ENCODE measurements at places on chromosomes 7 and 10.
A peak's percentile ranks its signal among the peaks of the same experiment; 100 is the strongest.

DNA sequence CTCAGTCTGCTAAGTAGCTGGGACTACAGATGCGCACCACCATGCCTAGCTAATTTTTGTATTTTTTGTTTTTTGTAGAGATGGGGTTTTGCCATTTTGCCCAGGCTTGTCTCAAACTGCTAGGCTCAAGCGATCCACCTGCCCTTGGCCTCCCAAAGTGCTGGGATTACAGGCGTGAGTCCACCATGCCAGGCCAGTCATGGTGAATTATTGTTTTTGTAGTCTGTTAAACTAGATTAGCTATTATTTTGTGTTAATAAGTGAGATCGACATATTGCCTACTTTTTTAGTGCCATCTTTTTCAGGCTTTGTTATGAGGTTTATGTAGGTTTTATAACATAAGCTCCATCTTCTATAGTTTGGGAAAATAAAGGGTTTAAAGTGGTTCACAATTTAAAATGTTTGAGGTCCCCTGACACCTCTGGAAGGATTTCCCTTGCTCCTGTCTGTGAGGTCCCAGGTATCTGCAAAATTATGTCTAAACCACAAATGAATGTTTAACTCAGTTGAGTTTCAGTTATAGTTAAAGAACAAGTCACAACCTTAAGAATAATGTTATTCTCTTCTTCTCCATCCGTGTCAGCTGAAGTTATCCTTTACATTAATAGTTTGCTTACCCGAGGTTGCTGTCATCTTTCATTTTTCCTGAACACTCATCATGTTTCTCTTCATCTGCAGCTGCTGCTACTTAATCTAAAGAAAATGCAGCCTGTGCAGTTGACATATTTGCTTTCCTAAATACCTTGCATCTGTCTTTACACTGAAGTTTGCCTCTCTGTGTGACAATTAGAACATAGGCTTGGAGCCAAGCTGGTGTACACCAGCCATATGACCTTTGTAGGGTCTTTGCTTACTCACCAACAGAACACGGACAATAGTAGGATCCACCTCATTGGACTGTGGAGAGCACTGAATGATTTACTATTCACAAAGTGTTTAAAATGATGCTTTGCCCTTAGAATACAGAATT lies 8.9 kb upstream of the VSTM4 start:
- DNase-seq: no peak

- DNase-seq: no peak
Observed at GRCh38 chr7:47852330-47853245, 95.7 kb downstream of the PKD1L1 start.

DNA sequence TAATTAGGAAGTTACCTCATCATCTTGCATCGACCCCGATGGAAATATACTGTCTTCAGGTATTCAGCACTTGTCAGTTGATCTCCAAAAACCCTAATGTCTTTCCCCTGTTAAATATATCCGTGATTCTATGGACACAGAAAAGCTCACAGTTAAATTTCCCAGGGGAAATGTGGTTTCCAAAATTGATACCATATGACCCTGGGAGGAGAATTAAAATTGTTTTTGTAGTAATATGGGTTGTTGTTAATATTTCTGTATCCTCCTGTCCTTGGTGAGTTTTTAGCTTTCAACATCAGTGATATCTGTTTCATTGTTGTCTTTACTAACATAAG lies 132.1 kb downstream of the CELF2 start:
- DNase-seq: no peak

DNA sequence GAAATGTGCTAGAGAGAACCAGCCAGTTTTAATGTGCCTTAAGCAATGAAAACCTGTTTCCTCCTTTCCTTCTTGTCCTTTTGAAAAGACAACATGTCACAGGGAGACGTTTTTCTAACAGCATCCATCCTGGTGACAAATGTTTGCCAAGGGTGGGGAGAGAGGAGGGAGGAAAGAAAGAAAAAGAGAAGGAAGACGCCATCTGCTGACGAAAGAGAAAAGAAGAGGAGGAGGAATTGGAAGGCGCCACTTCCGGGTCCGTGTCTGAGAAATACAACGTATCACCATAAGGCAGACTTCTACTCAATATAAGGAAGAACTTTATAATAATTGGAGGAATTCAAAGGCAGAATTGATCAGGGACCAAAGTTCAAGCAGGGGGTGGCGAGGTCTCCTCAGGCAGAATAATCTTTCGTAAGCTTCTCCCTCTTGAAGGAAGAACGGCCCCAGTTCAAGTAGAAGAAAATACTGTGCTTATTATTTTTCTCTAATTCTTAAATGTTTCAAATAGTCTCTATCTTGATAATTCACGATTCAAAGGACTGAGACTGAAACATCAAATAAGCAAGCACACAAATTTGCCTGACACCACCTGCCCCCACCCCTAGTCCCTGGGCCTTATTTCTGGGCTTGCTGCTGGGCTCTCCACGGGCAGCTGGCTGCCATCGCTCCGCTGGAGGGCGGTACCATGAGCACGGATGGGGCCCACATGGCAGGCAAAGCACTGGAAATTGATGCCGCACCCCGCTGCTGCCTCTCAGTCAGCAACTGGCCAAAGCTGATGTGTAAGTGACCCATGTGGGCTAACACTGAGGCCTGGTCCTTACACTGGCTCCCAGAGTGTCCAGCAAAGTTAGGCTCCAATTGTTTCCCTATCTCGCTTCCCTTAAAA lies 273.7 kb upstream of the KLF14 start:
- peak; percentile 72 for DNase-seq

DNA sequence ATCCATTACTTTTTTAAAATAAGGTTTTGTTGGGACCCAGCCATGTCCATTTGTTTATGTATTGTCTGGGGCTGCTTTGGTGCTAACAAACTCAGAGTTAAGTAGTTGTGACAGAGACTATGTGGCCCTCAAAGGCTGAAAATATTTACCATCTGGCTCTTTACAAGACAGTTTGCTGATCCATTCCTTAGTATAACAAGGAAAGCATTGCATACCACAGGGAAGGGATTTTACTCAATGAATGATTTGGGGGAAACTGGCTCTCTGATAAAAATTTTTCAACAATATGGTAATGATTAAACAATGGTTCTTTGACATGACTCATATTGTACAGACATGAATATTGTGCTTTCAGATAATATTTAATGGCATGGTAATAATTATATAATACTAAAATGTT lies 738.1 kb downstream of the KCNMA1 start:
- no peak for DNase-seq

DNA sequence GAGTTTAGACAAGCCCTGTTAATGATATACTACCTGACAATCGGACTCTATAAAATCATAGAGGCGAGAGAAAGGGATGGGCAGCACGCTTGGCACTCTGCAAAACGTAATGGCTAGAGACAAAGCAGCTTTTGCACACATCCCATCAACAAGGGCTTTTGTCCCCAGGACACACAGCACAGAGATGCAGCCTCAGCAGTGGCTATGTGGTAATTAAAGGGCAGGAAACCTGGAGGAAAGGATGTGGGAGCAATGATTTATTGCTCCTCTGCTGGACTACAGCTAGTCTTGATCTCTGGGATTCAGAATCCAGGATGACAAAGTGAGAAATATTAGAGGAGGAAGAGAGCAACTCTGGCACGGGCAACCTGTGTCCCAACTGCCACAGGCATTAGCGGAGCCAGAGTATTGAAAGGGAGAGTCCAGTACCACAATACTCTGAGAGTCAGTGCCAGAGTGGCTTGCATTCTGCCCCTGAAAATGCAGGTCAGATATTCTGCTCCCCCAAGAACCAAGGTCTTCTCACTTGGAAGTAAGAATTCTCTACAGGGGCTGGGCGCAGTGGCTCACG lies 96.5 kb downstream of the ARMH3 start:
- no peak for DNase-seq

DNA sequence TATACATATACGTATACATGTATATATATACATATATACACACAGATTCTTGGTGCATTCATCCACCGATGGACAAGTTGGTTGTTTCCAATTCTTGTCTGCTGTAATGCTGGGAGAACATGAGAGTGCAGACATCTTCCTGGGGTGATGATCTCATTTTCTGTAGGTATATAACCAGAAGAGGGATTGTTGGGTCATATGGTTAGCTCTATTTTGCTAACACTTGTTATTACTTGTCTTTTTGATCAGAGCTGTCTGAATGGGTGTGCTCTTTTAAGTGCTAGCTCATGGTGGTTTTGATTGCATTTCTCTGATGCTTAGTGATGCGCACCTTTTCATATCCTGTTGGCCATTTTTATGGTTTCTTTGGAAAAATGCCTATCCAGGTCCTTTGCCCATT lies 106.4 kb downstream of the TAX1BP1 start:
- DNase-seq: no peak

DNA sequence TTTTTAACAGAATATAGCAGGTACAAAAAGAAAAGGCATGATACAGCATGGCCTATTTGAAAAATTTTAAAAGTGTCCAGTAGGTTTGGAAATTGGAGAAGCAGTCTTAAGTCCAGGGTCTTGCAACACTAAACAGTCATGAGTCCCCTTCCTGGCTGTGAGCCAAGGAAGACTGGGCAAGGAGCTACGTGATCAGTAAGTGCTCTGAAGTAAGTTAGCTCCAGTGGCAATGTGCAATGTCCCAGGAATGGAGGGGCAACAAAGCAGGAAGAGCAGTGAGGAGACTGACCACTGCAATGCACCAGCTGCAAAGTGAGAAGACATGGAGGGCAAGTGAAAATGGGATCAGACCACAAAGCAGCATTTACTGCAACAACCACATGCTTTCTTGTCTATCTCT lies 72.9 kb upstream of the GRID1 start:
- DNase-seq: peak; percentile 98

DNA sequence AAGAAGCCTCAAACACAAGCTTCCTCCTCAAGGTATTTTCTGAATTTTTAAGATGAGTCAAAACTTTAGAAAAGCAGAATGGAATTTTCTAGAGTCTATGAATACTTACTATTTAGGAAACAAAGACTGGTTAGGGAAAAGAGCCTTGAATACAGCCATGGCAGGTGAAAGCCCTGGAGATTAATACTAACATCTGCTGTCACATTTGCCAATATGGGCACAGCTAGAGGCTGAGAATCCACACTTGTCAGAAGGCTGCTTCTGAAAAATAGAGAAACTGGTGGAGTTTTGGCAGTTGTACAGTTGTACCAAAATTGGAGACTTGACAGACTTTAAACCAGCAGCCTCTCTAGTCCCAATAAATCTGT lies 24.3 kb upstream of the CNNM1 start:
- no peak for DNase-seq

DNA sequence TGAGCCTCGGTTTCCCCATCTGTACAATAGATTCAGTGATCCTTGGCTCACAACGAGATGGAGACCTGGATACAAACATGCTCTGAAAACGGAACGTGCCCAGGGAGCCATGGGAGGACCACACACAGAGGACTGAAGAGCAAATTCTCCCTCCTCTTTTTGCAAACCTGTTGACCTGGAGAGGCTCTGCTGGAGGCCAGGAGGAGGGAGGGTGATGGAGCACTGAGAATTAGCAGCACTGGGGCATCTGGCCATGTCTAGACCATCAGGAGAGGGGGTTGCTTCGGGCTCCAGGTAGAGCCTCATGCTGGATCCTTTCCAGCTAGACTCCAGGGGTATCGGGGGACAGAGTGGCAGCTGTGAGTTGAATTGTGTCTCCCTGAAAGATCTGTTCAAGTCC lies 97.4 kb upstream of the GPR26 start:
- DNase-seq: no peak

GRCh38 chr7:13044309-13044708 lies 356.9 kb downstream of the ARL4A start:
- DNase-seq: no peak

DNA sequence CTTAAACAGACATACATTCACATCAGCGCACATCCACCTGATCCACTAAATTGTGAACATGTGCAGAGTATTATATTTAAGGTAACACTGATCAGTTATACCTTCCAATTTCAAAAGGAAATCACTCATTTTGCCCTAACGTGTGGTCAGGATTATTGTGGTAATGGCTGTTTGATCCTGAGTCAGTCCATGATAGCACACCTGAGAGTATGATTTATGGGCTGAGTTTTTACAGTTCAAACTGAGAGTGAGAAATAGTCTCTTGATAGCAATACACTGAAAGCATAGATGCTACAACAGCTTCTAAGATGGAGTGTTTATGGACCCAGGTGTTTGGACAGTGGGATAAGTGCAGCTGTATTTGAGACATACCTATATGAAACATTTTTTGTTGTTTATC lies 96.7 kb downstream of the KIF20B start:
- no peak for DNase-seq

GRCh38 chr10:114279901-114280644 lies 41.0 kb downstream of the VWA2 start:
- no peak for DNase-seq

DNA sequence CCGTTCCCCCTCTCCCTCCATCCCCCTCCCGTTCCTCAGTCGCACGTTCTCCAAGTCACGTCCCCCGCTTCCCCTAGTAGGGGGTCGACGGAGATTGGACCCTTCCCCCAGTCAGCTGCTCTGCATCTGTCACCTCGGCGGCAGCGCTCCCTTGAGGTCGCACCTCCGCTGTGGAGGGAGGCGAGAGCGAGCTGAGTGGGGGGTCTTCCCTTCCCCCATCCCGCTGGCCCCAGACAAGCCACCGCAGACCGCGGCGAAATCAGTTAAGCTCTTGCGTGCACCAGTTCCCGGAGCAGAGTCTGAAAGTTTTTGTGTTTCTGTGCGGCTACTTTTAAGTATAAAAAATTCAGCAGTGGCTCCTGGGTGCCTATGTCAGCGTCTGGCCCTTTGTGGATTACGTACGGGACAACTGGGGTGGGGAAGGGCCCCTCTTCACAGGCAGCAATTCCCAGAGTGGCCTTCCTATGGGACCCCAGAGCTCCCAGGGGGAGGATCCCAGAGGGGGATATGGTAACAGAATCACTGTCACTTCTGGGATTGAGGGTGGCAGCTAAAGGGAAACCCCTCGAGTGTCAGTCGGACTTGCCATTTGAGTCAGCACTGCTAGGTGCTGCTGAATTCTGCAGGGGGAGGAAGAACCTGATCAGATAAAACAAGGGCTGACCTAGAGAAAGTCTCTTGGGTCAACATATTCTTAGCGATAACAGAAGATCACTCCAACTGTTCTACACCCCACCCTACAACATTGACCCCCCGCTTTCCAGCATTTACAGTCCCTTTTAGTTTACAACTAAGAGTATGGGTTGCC lies 12.5 kb upstream of the DDIT4 start:
- no peak for DNase-seq

DNA sequence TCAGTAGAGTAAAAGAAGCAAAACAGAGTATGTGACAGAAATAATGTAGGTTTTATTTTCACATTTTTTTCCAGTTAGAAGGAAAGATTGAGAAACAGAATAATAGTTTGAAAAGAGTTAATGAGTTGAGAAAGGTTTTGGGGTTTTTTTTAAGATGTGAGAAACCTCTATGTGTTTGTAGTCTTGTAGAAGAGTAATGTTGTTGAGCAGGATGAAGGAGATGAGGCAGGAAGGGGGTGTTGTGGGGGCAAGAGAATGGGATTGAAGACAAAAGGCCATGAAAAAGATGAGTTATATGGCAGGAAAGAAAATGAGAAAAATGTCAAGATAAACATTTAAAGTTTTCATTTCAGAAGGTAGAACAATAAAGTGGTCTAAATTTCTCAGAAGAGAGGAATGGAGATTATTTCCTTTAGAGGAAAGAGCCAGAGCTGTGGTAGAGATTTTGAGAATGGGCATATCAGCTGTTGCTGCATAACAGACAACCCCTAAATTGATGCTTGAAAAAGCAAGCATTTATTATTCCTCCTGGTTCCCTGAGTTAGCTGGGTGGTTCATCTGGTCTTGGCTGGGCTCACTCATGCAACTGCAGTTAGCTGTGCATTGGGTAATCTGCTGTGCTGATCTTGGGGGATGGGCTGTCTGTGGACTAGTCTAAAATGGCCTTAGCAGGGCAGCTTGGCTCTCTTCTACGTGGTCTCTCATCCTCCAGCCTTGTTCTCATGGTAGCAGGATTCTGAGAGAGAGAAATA lies 27.1 kb downstream of the PCGF5 start:
- peak; percentile 61 for DNase-seq

Measured in brain microvascular endothelial cell (primary cell).